ENCODE measurements at places on chromosomes 1 and 21. TPM values are rescaled to one million over a fixed set of nuclear protein-coding genes. Genes with fewer than 3 reads are reported as not detected.

GRCh38 chr1:233105225-233105624, 154.8 kb downstream of the NTPCR start:
- no peak overlapping the region for H3K27ac ChIP-seq
- H3K4me1 ChIP-seq = no peaks in the 10 kb centered on the region
- H3K4me3 ChIP-seq = no peak overlapping the region
- H3K27me3 ChIP-seq = no peaks in the 10 kb centered on the region
- no peaks in the 10 kb centered on the region for H3K36me3 ChIP-seq

DNA sequence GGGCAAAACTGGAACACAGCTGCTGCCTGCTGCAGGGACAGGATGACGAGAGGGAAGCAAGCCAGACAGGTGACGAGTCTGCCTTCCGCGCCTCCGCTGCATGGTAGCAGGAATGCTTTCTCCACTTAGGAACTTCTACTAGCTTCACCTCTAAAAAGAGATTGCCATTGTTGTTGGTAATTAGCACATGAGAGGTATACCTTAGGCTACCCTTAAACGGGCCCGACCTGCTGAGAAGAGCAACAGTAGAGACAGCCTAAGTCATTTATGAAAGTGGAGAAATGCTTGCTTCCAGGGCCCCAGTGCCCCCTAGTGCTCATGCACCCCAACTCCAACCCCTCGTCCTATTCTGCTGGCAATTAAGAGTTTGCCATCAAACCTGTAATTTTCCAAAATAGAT, 96.9 kb upstream of the AKT3 start:
- H3K4me1 ChIP-seq = no peaks in the 10 kb centered on the region
- no peaks in the 10 kb centered on the region for H3K36me3 ChIP-seq
- DNase-seq = no peak
- no peaks in the 10 kb centered on the region for H3K27me3 ChIP-seq

- no peak for DNase-seq
- H3K27ac ChIP-seq = no peak overlapping the region
- H3K27me3 ChIP-seq = no peaks in the 10 kb centered on the region
- H3K4me1 ChIP-seq = peaks cover 10% of the 10 kb centered on the region
- no peak overlapping the region for H3K4me3 ChIP-seq
These were observed 47.1 kb upstream of the ATP1A1 start for GRCh38 chr1:116325922-116326321.

Gene CLCA2
- 0.37 TPM for polyA plus RNA-seq

Gene TMCO2
- not detected for polyA plus RNA-seq

DNA sequence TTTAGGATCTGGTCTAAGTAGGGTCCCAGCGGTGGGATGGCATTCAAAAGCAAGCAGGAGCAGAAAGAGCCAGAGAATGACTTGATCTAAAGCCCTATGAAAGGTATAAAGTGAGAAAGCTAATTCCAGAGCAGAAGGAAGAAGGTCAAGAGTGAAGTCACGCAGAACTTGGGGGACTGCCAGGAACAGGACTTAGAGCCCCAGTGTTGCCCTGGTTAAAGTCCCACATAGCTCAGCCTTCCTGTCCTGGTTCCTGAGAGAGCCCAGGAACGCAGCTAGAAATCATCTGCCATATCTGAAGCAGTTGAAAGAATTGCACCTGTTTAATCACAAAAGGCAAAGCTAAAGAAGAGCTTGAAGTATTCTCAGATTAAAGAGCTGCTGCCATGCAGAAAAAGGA, 160.6 kb upstream of the ATP1B1 start:
- no peak overlapping the region for H3K4me3 ChIP-seq
- H3K36me3 ChIP-seq = no peaks in the 10 kb centered on the region
- DNase-seq = peak; percentile 95

Gene SPRR4
- polyA plus RNA-seq = not detected

Gene SPATA1
- not detected for polyA plus RNA-seq

DNA sequence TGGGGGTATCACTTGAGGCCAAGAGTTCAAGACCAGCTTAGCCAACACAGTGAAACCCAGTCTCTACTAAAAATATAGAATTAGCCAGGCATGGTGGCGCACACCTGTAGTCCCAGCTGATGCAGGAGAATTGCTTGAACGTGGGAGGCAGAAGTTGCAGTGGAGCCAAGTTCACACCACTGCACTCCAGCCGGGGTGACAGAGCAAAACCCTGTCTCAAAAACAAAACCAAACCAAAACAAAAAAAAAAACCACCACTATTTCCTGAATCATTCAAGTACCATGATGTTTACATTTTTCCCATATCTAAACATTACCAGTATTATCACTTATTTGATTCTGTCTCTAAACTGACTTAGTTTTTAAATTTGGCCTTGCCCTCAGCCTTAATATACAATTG, 29.5 kb downstream of the TUT4 start:
- no peak overlapping the region for H3K4me3 ChIP-seq
- no peaks in the 10 kb centered on the region for H3K27me3 ChIP-seq
- H3K36me3 ChIP-seq = no peaks in the 10 kb centered on the region
- no peaks in the 10 kb centered on the region for H3K4me1 ChIP-seq

GRCh38 chr1:29984166-29984861, 739.1 kb downstream of the MATN1 start:
- no peaks in the 10 kb centered on the region for H3K36me3 ChIP-seq
- H3K27me3 ChIP-seq = no peaks in the 10 kb centered on the region
- no peaks in the 10 kb centered on the region for H3K4me1 ChIP-seq
- no peak overlapping the region for H3K4me3 ChIP-seq
- no peak for DNase-seq

DNA sequence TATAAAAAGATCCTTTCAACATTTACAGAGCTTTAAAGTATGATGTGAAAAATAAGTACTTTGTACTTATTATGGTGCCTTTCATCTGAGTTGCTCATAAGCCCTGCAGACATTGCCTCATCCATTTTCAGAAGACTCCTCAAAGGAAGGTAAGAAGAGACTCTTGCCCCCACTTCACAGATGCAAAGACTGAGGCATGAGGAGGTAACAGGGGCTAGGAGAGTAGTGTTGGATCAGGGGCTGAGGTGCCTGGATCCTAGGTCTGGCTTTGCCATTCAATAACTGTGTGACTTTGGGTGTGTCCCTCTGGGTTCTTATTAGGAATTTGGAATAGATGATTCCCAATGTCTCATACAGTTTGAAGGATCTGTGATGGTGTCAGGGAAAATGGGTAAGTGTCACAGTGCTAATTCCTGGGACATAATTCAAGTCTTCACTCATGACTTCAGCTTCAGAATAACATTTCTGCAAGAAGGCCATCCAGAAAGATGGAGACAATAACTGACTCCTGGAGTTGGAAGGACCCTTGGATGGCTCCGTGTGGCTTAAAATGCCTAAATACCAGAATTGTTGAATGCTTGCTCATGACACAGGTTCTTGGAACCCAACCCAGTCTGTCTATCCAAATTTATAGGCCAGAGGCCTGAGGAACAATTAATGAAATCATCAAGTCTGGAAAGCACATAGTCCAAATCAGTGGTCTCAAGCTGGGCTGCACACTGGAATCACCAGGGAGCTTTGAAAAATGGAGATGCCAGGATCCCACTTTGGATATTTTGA, 93.1 kb upstream of the RUNX1 start:
- no peaks in the 10 kb centered on the region for H3K4me1 ChIP-seq
- H3K4me3 ChIP-seq = no peak overlapping the region
- H3K27me3 ChIP-seq = no peaks in the 10 kb centered on the region
- H3K36me3 ChIP-seq = no peaks in the 10 kb centered on the region
- no peak overlapping the region for H3K27ac ChIP-seq
- no peak for DNase-seq

Gene GUCA2B
- polyA plus RNA-seq = 969 TPM

DNA sequence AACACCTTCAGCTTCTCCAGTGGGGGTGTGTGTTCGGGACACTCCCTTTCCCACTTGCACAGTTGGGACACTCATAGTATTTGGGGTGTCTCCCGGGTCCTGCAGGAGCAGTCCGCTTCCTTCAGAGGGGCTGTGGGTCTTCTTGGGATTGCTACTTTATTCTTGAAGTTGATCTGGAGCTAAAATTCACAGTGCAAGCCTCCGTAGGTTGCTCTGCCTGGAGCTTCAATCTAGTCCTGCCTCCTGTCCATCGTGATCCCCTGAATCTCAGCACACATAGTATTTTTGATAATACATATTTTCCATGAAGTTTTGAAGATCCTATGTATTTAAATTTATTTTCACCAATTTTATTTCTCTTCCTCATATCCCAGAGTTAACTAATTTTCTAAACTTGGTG, 902.1 kb downstream of the LTN1 start:
- no peak overlapping the region for H3K4me3 ChIP-seq
- DNase-seq = no peak
- no peaks in the 10 kb centered on the region for H3K27me3 ChIP-seq
- H3K27ac ChIP-seq = peak overlapping the region; percentile 90
- H3K4me1 ChIP-seq = no peaks in the 10 kb centered on the region
- no peaks in the 10 kb centered on the region for H3K36me3 ChIP-seq

DNA sequence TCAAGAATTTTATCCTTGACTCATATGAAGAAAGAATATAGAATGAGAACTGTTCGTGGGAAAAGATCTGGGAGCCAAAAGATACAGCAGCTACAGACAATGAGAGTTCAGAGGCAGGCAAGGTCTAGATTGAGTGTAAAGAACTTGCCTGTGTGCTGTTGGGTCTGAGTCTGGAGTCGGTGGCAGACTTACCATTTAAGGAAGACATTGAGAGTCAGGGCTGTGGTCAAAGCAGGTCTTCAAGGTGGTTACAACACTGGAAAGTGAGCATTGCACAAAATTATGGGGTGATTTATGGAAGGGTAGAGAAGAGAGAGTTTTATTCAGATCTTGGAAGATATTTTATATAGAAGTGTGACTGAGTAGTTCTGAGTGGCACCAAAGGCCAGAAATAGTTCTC, 80.6 kb downstream of the TBX19 start:
- H3K27me3 ChIP-seq = no peaks in the 10 kb centered on the region
- H3K4me1 ChIP-seq = peaks cover 7% of the 10 kb centered on the region
- H3K4me3 ChIP-seq = no peak overlapping the region
- no peak for DNase-seq
- H3K36me3 ChIP-seq = no peaks in the 10 kb centered on the region

- no peak overlapping the region for H3K27ac ChIP-seq
- no peak for DNase-seq
- H3K4me3 ChIP-seq = no peak overlapping the region
- H3K27me3 ChIP-seq = no peaks in the 10 kb centered on the region
These were observed 54.8 kb downstream of the CTH start for GRCh38 chr1:70465911-70466310.

DNA sequence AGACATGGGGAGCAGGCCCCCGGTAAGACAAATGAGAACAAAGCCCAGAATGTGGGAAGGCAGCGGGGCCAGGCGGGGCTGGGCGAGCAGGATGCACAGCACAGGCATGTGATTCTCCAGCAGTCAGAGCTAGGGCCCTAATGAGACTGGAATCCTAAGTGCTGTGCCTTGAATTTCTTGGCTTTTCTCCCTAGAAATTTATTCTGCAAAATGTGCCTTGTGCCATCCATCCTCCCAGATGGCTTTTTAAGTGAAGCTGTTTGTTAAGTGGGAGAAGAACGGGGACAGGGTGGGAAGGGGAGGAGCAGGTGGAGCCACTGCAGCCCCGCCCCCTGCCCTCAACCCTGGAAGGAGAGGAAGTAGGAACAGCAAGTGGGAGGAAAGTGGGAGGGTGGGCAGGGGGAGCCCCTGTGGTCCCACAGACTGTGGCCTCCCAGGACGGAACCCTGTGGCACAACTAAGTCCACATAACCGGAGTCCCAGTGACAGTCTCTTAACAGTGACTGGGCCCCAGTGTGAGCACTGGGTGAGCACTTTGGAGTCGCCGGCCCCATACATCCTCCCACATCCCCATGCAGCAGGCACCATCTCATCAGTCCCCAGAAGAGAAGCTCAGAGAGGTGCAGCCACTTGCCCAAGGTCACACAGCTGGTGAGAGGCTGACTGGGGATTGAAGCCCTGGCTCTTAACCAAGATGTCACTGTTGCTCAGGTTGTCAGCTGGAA, 216.9 kb downstream of the MATN1 start:
- no peaks in the 10 kb centered on the region for H3K36me3 ChIP-seq
- no peak overlapping the region for H3K4me3 ChIP-seq
- no peak overlapping the region for H3K27ac ChIP-seq
- H3K27me3 ChIP-seq = peaks cover 2% of the 10 kb centered on the region
- no peak for DNase-seq
- H3K4me1 ChIP-seq = no peaks in the 10 kb centered on the region

Gene LRRC38
- polyA plus RNA-seq = 0.09 TPM

Gene CLCC1
- polyA plus RNA-seq = 2.2 TPM

Gene CLCA1
- 2,822 TPM for polyA plus RNA-seq

Gene SMIM11
- polyA plus RNA-seq = not detected

Gene OPRD1
- polyA plus RNA-seq = not detected

GRCh38 chr1:203513585-203514031, 19.7 kb downstream of the OPTC start:
- peak overlapping the region; percentile 22 for H3K27ac ChIP-seq
- H3K36me3 ChIP-seq = no peaks in the 10 kb centered on the region
- no peak overlapping the region for H3K4me3 ChIP-seq

GRCh38 chr21:38834725-38835124, 29.0 kb downstream of the ETS2 start:
- no peaks in the 10 kb centered on the region for H3K27me3 ChIP-seq
- no peaks in the 10 kb centered on the region for H3K36me3 ChIP-seq
- H3K4me1 ChIP-seq = peaks cover 10% of the 10 kb centered on the region
- H3K27ac ChIP-seq = no peak overlapping the region
- DNase-seq = no peak

DNA sequence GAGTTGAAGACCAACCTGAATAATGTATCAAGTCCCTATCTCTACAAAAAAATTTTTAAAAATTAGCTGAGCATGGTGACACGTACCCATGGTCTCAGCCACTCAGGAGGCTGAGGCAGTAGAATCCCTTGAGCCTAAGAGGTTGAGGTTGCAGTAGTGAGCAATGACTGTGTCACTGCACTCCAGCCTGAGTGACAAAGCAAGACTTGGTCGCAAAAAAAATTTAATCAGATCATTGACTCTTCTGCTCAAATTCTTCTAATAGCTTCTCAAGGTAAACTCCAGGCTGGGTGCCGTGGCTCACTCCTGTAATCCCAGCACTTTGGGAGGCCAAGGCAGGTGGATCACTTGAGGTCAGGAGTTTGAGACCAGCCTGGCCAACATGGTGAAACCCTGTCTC, 85.9 kb upstream of the PUM1 start:
- no peak overlapping the region for H3K27ac ChIP-seq
- H3K27me3 ChIP-seq = no peaks in the 10 kb centered on the region

Gene RBBP5
- polyA plus RNA-seq = 7.8 TPM

DNA sequence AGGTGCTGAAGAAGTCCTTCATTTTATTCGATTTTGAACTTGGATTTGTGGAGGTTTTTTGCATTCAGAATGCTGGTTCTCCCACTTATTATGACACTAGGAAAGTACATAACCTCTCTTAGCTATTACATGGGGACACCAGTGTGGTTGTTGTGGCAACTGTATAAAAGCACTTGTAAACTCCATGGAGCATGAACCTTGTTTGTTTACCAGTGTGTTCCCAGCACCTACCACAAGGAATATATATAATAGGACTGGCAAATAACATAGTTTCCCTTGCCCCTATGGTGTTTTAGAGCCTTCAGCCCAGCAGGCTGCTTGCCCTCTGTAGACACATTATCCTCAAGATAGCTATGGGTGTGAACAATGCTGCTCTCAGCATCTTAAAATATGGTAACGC, 43.1 kb downstream of the RASSF5 start:
- no peak overlapping the region for H3K4me3 ChIP-seq
- H3K27ac ChIP-seq = no peak overlapping the region
- no peak for DNase-seq
- H3K36me3 ChIP-seq = no peaks in the 10 kb centered on the region
- no peaks in the 10 kb centered on the region for H3K4me1 ChIP-seq
- peaks cover 5% of the 10 kb centered on the region for H3K27me3 ChIP-seq

All from small intestine (tissue), 16 donors.